Cerebellar nuclear complex (tissue), 1 donor: ENCODE measurements at places on chromosomes 13 and 19.

DNA sequence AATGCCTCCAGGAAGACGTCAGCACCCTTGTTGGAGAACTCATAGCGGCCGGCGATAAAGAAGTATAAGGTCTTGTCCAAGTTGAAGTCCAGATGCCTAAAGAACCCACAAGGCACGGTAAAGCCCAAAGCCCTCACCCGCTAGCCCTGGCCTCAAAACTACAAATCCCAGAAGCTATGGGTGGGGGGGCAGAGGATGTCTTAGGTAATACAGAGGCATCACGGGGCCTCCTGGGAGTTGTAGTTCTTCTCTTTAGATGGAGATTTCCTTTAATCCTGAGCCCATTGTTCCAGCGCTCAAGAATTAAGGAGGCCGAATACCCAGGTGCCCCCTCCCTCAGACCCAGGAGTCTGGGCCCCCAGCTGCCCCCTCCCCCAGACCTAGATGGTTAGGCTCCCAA is 10.8 kb downstream of the GYS1 start:
- DNase-seq, result no peak

GRCh38 chr13:60448907-60449510 is 52.0 kb downstream of the TDRD3 start:
- no peak for DNase-seq

DNA sequence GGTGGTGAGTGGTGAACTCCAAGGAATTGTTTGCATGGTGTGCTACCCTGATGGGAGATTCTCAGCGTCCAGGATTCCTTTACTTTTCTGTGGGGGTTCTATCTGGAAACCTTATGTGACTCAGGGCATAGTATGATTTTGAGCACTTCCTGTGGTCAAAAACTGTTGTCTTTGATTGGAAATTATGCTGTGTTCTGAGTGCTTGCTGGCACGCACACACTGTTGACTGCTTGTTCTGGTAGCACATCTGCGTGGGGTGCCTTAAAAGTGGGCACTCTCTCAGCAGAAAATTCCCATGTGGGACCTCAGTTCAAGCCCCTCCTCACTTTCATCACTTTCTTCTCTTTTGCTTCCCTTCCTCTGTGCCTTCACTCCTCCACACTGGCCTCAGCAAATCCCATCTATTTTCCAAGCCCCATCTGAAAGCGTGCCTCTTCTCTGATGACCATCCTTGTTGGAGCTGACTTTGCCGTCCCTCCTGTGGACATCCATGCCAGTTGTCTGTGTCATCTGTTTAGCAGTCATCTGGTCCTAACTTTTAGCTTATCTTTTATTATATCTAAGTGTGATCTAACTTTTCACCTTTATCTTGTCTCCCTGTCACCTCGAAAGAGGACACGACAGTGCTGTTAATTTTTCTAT is 56.4 kb upstream of the NPAS1 start:
- DNase-seq, result no peak

- no peak for DNase-seq
Observed at GRCh38 chr13:28248080-28248479, 109.7 kb downstream of the PAN3 start.

- no peak for DNase-seq
Observed at GRCh38 chr13:28313579-28313978, 175.2 kb downstream of the PAN3 start.

DNA sequence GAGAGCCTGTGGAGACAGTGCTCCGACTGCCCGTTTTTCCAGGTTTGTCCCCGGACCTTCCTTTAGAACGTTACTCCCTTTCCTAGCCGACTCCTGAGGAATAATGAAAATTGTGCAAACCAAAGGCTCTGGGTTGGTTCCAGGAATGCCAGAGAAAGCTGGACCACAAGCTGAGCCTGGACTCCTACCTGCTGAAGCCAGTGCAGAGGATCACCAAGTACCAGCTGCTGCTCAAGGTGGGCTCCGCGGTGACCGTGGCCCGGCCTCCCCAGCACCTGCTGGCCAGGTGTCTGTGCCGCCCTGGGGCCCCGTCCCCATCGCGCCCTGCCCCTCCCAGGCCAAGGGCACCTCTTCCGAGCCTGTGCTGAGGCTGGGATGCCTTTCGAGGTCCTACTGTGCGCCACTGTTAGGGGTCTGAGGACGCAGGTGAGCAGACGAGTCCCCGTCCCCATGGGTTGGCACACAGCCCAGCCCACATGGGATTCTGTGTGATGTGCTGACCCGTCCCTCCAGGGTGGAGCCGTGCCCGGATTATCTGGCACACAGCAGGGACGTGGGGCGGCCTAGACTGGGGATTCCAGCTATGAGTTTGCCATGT is 20.5 kb upstream of the F7 start:
- no peak for DNase-seq

DNA sequence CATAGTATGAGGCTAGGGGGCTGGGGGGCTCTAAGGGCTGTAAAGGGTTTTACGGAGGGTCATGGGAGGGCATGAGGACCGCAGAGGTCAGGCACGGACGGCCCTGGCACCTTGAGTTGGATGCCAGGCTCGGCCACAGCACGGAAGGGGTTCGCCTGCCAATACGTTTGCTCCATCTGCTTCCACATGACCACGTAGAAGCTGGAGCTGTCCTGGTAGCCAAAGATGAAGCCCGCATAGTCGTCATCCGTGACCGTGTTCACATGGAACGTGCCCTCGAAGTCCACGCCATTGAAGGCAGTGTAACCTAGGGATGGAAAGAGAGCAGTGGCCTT is 6.4 kb downstream of the COMP start:
- no peak for DNase-seq

DNA sequence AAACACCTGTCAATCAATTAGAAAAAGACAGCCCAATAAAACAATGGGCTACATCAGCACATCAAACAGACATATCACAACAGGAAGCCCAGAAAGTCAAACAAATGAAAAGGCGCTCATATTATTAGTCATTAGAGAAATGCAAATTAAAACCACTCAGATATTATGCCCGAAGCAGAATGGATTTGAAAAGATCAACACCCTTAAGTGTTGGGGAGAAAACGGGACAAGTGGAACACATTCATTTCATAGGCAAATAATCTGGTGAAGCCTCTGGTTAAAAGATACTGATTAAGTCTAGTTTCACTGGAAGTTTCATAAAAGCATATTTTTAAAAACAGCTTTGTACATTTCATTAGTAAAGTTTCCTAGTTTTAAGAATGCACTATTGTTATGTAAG is 17.4 kb downstream of the NLRP9 start:
- DNase-seq, result no peak

DNA sequence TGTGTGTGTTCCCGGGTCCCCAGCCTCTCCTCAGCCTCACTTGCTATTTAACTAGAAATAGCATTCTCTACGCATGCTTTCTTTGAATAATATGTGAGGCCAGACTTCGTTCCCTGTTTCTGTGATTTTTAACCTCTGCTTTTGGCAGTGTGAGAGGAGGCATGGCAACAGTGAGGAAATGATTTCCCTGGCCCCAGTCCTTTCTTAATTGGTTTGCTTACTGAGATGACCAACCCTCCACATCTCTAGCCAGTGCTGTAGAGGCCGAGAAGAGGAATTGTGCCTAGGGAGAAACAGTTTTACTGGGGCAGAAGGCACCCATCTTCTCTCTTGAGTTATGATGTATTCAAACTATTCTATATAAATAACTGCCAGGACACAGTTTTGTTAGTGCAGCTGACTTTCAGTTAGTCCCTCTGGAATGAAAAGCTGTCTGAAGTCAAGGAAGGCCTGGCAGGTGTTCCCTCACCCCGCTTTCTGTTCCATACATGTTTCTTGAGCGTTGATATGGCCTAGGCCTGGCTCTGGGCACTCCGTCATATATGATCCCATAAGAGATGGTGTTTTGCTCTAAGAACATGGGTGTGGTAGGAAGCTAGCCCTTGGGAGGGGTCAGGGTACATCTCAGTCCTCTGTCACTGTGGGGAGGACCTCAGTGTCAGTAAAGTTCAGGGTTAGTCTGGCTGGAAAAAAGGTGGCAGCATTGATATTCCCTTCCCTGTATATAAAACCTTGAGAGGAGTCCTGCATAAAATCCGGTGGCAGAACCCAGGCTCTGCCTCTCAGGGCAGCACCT is 73.7 kb upstream of the NPAS1 start:
- no peak for DNase-seq

- no peak for DNase-seq
Observed at GRCh38 chr13:45195421-45195820, 5.4 kb downstream of the KCTD4 start.

GRCh38 chr19:4130744-4131438 is 7.0 kb upstream of the MAP2K2 start:
- DNase-seq, result no peak

- no peak for DNase-seq
Observed at GRCh38 chr13:93227878-93228642, 1.5 kb downstream of the GPC6 start.

GRCh38 chr19:16886305-16886880 is 2.4 kb upstream of the F2RL3 start:
- DNase-seq, result no peak

GRCh38 chr13:58767566-58767965 is 1136.0 kb downstream of the PCDH17 start:
- DNase-seq, result no peak

GRCh38 chr13:44434766-44435141 is 61.1 kb downstream of the SERP2 start:
- no peak for DNase-seq

GRCh38 chr19:14915116-14915515 is 26.2 kb upstream of the OR7C2 start:
- no peak for DNase-seq

- no peak for DNase-seq
Observed at GRCh38 chr13:98729658-98730057, 22.8 kb downstream of the SLC15A1 start.

GRCh38 chr19:50708179-50708879 is 11.3 kb downstream of the SHANK1 start:
- no peak for DNase-seq

GRCh38 chr19:31164791-31165251 is 184.4 kb downstream of the TSHZ3 start:
- no peak for DNase-seq

DNA sequence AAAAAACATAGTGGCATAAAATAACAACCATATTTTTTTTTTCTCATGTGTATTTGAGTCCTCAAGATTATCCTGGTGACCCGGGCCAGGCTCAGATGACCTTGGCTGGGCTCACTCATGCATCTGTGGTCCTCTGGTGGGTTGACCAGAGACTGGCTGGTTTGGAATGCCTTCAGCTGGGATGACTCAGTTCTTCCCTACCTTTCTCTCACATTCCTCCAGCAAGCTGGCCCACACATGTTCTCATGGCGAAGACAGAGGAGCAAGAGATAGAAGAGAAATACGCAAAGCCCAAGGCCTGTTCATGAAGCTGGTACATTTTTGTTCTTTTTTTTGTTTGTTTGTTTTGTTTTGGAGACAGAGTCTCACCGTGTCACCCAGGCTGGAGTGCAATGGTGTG is 14.3 kb upstream of the ZNF541 start:
- DNase-seq, result no peak

GRCh38 chr13:90443268-90443667 is 904.2 kb upstream of the MIR17HG start:
- DNase-seq, result no peak

DNA sequence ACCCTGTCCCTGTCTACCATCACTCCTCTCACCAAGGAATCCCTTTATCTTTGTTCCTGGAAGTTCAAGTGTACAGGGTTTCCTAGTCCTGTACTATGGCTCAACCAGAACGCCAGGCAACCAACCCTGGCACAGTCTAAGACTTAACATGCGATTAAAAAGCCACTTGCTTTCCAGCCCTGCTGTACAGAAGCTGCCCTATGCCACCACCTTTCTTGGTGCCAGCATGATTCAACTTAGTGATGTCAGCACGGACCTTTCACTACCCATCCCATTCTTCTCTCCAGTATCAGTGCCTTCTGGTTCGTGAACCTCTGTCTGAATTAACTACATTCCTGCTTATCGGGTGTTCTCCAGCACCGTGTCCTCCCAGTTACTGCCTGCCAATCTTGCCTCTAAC is 151.1 kb downstream of the KLF12 start:
- no peak for DNase-seq

DNA sequence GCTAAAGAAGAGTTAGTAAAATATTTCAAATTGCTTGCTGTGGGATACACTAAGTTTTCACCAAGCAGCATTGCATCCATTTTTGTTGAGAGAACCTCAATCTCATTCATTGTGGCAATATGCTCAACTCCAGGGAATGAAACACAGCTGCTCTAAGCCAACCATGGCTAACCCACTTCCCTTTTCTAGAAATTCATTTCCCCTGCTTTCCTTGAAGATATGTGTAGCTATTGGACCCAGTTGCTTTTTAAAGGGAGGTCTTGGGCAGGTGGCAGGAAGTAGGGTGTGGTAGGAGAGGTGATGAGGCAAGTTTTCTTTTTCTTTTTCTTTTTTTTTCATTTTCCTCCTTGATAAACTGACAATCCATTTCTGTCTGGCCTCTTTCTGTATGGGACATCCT is 452.2 kb downstream of the FGF14 start:
- no peak for DNase-seq

DNA sequence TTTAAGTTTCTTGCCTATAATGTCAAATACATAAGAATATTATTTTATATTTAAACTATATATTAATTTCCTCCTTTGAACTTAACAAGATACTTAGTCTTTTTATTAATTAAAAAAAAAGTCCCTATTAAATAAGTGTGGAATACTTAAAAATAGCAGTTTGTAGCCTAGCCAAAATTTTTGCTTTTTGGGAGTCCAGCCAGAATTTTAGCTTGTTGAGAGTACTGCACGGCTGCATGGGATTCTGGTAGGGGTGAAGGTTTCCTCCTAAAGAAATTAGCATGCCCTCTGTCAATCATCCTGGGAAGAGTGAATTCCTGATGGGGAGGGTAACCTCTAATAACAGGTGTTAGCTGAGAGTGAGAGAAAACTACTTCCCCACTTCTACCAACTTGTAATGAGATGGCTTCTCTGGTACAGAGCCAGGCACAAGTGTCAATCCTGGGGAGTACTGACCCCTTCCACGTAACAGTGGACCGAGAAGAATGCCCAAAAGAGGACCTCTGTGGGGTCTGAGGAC is 195.7 kb downstream of the SPRY2 start:
- no peak for DNase-seq

- no peak for DNase-seq
Observed at GRCh38 chr13:82136880-82137279, 1745.4 kb downstream of the SLITRK1 start.

GRCh38 chr19:10305139-10305806 is 4.3 kb downstream of the ZGLP1 start:
- no peak for DNase-seq

DNA sequence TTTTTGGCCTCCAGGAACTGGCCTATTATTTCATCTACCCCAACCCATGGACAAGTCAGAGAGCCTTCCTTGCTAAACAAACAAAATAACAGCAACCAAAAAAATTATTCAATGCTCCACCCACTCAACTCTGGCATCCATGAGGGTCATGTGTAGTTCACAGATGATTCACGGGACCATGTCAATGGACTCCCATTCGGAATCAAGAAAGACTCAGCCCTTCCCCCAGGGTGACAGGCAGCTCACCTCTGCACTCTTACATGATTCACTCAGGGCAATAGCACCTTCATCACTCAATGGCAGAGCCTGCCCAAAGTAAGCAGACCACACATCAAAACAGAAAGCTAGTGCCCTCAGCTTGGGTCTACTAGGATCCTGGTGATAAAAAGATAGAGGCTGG is 14.3 kb upstream of the SCEL start:
- DNase-seq, result no peak
